ENCODE measurements at places on chromosomes 12 and 14. TPM values are rescaled to one million over a fixed set of nuclear protein-coding genes. Genes with fewer than 3 reads are reported as not detected.

P2RX7 gene
- total RNA-seq, result 0.75 TPM

RNASE7 gene
- not detected for total RNA-seq

DHRS1 gene
- total RNA-seq, result 8.2 TPM

SPIC gene
- total RNA-seq, result not detected

ELK3 gene
- 23.7 TPM for total RNA-seq

ZNF385A gene
- total RNA-seq, result 7.3 TPM

DTX3 gene
- total RNA-seq, result 28.2 TPM

G2E3 gene
- total RNA-seq, result 17.0 TPM

GYS2 gene
- total RNA-seq, result not detected

IGFBP6 gene
- 347 TPM for total RNA-seq

PCNX1 gene
- total RNA-seq, result 27.0 TPM

Data from A375 (cell line).